Endothelial cell (in vitro differentiated cells): ENCODE measurements at places on chromosomes 5 and 9.

DNA sequence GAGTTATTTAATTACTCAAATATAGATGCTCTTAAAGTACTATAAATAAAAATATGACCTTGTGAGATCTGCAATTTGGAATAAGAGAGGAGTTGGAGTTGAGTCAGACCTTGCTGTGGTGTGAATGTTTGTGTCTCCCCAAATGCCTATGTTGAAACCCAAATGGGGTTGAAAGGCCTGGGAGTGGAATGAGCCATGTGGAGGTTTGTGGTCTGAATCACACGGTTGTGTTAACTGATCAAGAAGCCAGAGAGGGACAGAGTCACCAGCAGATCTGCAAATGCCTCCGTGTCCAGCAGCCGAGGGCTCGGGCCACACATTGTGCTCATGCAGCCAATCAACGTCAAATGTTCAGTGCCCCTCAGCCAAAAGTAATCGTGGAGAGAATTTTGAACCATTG, 404.4 kb downstream of the ICE1 start:
- DNase-seq, result no peak

DNA sequence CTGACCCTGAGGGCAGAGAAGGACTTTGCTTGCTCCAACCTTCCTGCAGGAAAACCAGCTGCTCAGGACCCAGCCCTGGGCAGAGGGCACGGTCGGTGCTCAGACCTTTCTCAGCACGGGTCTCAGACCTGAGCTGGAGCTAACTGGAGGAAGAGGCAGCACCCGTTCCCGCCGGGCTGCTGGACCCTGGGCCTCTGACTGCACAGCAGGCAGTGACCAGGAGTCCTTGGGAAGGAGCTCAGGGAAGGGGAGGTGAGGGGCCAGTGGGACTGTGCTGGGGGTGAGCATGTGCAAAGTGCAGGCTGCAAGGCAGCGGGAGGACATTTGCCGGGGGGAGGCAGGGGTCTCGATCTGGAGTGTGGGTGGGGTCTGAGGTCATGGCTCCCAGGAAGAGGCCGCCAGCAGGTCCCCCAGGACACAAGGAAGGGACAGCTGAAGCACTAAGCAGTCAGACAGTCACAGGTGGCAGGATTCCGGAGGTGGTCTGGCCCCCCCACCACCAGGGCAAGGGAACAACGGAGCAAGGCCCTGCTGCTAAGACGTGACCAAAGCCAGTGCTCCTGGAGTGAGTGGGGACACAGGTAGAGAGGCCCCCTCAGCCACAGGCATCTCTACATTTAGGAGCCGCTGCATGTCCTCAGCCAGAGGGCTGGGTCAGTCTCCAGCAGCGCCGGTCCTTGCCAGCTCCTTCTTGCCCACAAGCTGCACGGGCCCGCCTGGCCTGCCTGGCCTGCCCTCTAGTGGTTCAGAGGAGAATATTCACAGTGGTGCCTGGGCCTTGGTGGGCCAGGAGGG, 4.8 kb upstream of the DPM2 start:
- DNase-seq, result peak; percentile 77

DNA sequence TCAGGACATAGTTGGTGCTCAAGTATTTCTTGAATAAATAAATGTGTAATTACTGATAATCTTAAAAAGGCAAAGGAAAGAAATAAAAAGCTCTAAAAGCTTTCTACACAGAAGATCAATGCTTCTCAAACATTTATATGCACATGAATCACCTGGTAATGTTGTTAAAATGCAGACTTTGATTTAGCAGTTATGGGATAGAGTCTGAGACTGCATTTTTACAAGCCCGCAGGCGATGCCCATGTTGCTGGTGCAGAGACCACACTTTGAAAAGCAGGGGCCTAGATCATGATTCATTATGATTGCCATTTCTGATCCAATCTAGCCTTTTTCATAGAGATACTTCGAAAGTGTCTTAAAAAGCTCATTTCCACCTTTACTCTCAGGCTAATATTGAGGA, 3.5 kb upstream of the CCDC152 start:
- DNase-seq, result no peak

DNA sequence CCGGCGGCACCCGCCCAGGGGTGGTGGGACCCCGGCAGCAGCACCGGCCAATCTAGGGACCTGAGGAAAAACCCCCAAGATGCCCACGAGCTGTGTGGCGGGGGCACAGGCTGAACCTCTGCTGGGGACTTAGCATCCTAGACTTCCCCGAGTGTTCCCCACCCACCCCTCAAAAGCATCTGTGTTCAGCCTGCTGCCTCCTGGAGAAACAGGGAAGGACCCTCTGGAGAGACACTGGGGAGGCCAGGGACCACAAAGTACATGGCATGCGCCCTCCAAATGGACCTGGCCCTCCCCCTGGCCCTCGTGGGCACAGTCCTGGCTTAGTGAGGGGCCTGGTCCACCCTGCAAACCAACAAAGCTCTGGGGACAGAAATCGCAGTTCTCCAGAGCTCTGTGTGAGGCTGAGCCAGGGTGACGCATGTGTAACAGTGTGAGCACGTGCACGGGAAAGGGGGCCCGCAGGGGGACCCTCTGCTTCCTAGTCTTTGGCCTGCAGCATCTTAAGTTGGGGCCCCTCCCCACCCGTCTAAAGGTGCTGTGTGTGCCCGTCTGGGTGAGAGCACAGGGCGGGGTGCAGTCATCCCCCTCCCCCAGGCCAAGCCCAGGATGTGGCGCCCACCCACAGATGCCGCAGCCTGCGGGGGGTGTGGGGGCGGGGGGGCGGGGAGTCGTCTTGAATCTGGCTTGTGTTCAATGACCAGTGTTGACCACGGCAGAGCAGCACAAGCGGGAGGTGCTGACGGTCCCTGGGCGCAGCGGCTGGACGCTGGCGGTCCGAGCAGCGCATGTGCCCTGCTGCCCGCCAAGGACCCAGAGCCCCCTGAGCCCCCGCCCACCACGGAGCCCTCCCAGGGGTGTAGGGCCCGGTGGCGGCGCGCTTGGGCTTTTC, 672 bp upstream of the KCNT1 start:
- DNase-seq, result peak; percentile 19

DNA sequence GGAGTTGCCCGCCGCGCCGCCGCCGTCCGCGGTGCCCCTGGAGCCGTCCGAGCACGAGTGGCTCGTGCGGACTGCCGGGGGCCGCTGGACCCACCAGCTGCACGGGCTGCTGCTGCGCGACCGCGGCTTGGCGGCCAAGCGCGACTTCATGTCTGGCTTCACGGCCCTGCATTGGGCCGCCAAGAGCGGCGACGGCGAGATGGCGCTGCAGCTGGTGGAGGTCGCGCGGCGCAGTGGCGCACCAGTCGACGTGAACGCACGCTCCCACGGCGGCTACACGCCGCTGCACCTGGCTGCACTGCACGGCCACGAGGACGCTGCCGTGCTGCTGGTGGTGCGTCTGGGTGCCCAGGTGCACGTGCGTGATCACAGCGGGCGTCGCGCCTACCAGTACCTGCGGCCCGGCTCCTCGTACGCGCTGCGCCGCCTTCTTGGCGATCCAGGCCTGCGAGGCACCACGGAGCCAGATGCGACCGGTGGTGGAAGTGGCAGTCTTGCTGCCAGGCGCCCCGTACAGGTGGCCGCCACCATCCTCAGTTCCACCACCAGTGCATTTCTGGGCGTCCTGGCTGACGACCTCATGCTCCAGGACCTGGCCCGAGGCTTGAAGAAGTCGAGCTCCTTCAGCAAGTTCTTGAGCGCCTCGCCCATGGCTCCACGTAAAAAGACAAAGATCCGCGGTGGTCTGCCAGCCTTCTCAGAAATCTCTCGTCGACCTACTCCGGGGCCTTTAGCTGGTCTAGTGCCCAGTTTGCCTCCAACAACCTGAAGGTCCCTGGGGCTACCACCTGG, 1.6 kb downstream of the SOWAHA start:
- no peak for DNase-seq

DNA sequence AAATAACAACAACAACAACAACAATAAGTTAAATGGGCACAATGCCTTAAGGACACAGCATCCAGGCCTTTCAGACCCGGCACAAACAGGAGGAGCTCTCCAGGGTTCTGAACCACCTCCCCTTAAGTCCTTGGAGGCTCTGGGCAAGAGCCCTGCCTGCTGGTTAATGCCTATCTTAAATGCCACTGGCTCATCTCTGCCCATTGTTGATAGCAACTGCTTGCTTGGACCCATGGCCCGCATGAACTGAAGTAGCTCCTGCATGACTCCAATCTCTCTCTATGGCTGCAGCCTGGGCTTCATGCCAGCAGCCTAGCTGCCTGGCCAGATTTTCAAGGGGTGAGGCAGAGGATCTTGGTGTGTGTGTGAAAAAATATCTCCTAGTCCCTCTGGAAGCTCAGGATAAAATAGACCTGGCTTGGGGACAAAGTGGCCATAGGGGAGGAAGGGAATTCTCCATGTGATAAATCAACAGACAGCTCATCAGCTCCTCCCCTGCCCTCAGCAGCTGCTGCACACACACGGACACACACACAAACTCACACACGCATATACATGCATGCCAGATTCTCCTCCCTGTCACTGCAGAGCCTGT, 27.4 kb downstream of the FAM219A start:
- DNase-seq, result peak; percentile 57

- peak; percentile 41 for DNase-seq
Observed at GRCh38 chr9:1429297-1429696, 379.1 kb downstream of the DMRT2 start.

DNA sequence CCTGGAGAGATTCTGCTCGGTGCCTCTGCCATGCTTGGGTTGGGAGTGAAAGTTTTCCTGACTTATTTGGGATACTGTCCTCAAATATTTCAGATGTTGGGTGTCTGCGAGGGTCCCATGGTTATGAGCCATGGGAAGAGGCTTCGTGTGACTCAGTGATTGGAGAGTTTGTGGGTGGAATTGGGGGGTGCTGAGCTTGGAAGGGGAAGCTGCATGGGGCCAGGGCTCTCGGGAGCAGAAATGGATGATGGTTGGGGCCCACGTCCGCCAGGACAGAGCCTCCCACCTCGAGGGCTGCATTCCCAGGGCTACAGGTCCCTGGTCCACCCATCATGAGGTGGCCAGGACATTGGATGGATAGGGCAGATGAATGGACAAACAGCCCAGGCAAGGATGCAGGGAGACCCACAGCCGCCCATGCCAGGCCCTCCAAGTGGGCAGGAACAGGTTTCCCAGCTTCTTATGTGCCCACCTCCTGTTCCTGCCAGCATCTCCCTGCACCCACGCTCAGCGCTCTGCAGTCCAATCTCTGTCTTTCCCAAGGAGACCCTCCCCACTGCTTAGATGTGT, 5.5 kb downstream of the OBP2B start:
- no peak for DNase-seq

GRCh38 chr9:10674586-10674985, 61.8 kb upstream of the PTPRD start:
- no peak for DNase-seq

GRCh38 chr9:79470954-79471353, 100.8 kb upstream of the TLE4 start:
- no peak for DNase-seq

DNA sequence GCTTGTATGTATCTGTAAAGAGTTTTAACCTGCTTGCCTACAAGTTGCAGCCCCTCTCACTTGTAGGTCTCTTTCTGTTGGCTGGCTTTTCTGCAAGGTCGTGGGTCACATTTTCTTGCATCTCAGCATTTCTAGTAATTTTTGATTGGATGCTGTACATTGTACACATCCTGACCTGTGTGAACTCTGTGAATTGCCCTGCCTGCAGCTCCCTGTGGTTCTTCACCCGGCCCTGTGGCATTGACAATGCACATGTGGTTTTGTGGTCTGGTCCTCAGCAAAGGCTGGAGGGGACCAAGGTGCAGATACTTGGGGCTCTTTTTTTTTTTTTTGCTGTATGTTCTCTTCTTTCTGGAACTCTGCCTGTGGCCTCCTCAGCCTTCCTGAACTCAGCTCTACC, 53.6 kb downstream of the WNK2 start:
- DNase-seq, result no peak

- DNase-seq, result no peak
Observed at GRCh38 chr5:147234239-147234824, 494 bp upstream of the STK32A start.

DNA sequence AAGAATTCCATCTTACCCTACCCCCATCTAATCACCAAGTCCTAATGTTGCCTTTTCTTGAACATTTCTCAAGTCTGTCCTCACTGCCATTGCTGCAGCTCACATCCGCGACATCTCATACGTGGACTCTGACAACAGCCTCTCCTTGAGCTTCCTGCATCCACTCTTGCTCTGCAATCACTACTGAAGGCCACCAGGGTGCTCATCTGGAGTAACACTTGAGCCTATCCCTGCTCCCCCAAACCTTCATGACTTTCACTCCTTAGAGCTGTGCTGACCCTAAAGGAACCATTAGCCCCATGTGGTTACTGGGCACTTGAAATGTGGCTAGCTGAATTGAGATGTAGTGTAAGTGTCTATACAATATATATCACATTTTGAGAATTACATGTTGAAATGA, 46.4 kb upstream of the CTXN3 start:
- no peak for DNase-seq

DNA sequence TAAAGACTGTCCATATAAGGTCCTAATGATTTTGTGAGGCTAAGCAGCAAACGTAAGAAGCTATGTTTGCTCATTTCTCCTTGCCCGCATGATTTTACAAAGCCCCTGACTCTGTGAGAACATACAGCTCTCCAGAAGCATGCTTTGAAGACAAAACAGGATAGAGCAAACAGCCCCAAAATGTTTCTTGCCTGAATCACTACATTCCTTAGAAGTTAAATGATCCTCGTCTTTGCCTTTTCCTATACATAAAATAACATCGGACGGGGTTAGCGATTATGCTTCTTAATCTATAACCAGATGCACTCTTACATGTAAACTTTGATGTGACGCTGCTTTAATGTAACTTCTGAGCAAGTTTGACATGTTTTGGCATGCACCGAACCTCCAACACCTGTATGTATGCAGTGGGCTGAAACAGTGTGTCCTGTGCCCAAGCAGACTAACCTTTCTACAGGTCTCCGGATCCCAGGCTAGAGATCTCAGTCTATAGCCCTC, 353.7 kb downstream of the CETN3 start:
- no peak for DNase-seq

- DNase-seq, result no peak
Observed at GRCh38 chr9:75010570-75010969, 17.5 kb downstream of the CARNMT1 start.

GRCh38 chr5:99763021-99763774, 772.0 kb upstream of the FAM174A start:
- DNase-seq, result no peak

- no peak for DNase-seq
Observed at GRCh38 chr9:122364783-122365150, 6.1 kb upstream of the PTGS1 start.

DNA sequence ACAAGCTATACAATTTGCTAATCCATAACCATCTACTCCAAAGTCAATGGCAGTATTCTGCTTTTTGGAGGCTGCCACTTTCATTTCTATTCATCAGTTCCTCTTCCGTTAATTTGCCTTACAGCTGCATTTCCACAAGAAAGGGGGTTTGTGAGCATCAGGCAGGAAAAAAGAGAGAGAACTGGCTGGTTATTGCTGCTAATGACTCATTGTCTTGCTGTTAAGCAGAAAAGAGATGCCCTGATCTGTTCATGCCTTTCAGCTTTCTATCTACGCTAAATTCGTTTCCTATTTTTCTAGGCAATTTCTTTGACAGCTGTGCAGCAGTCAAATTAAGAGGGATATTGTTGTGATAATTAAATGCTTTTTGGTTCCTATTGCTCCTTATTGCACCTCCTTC, 65.9 kb upstream of the GNAQ start:
- no peak for DNase-seq
